ENCODE measurements at places on chromosomes 7 and 10.
A peak's percentile ranks its signal among the peaks of the same experiment; 100 is the strongest.

GRCh38 chr7:143518521-143518920, 40.8 kb downstream of the TAS2R41 start:
- no peak for DNase-seq

DNA sequence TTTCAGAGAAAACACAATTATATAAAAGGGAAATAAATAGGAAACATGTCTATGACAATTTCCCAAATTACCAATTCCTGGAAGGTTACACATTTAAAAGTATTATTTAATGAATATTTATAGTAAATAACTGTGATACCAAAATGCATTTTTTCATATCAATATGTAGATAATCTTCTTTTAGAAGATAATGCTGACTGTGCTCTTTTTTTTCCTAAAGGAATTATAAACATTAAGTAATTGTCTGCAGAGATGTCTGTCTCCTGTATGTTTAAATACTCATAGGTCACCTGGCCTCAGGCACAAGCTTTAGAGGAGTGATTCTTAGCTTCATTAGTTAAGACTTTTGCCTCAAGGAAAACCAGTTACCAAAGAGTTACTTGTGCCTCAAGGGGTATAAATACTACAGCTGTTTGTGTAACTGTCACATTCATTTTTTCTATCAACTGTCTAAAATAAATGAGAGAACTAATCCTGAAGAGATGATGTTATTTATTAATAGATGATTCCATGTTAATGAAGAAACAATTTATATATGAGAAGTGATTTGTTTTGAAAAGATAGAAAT, 77.1 kb downstream of the DNAJC1 start:
- DNase-seq: no peak

DNA sequence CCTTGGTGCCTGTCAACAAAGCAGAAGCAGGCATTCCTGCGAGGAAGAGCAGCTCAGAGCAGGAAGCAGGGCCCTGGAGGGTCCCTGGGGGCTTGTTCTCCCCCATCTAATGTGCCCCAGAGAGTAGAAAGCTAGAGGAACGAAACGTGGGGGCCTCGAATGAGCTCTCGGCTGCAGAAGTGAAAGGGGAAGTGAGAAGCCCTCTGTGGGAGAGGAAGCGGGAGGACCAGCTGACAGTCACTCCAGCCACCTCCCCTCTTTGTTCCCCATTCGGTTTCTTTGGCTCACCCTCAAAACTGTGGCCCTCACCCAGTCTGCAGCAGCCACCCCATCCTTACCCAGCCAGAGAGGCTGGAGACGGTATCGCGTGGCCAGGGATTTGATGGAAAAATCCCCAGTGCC, 25.0 kb downstream of the C10orf105 start:
- DNase-seq: no peak

DNA sequence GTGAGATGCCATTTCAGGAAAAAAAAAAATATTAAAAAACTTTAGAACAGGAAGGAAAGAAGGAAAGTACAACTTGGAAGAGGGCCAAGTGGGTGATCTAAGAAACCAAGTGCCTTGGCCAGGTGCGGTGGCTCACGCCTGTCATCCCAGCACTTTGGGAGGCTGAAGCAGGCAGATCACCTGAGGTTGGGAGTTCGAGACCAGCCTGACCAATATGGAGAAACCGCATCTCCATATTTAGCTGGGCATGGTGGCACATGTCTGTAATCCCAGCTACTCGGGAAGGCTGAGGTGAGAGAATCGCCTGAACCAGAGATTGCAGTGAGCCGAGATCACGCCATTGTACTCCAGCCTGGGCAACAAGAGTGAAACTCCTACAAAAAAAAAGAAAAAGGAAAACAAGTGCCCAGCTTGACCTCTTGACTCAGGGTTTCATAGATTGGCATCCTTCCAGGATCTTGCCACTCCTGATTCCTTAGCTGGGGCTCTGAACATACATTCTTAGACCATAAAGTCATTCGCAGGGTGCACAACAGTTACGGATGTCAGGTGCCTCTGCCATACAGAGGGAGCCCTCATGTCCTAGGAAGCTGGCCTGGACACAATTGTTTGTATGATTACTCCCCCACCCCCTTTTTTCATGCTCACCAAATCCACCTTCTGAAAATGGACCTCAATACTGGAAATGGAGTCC, 2.1 kb upstream of the GUSB start:
- no peak for DNase-seq

GRCh38 chr7:34696415-34696814, 38.4 kb downstream of the NPSR1 start:
- no peak for DNase-seq

- no peak for DNase-seq
These were observed 919 bp downstream of the SLC29A4 start for GRCh38 chr7:5283421-5284303.

GRCh38 chr10:48802611-48803071, 118.0 kb downstream of the WDFY4 start:
- DNase-seq: no peak

GRCh38 chr10:25564351-25564750, 369.7 kb upstream of the MYO3A start:
- DNase-seq: no peak

GRCh38 chr10:12042409-12042796, 206 bp downstream of the UPF2 start:
- DNase-seq: peak; percentile 40

GRCh38 chr7:73446682-73447081, 13.1 kb downstream of the FZD9 start:
- no peak for DNase-seq

DNA sequence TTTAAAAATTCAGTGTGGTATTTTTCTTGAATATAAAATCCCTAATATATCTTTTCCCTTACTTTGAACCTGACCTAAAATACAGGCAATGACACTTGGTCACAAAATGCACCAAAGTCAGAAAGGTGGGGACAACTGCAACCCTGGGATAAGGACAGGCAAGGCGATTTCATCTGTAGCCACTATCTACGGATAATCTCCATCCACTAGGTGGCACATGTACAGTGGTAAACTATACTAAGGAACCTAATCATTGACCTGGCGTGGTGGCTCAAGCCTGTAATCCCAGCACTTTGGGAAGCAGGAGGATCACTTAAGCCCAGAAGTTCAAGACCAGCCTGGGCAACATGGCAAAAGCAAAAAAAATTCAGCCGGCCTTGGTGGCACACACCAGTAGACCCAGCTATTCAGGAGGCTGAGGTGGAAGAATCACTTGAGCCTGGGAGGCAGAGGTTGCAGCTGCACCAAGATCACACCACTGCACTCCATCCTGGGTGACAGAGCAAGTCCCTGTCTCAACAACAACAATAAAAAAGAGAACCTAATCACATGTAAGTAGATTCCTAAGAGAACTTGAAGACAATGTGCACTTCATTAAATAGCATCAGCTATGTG, 98.9 kb downstream of the KMT2C start:
- no peak for DNase-seq

- DNase-seq: no peak
These were observed 104.0 kb downstream of the DIP2C start for GRCh38 chr10:585502-585901.

DNA sequence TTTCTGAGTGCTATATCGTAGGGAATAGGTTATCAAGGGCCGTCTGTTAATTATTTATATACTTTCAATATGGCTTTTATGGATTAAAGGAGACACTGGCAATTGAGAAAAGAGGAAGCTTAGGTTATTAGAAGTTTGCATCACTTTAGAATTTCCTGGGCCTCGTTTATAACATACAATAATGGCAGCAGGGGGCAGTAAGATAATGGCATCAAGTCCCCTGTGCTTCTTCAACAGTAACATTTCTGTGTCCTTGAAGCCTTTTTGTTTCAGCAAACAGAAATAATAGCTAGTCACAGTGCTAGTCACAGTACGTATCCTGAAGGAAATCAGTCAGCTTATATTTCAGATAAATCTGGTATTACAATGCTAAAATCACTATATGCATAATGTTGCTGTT, 41.9 kb downstream of the SPAM1 start:
- DNase-seq: no peak

GRCh38 chr7:3259711-3260400, 41.2 kb upstream of the SDK1 start:
- no peak for DNase-seq

DNA sequence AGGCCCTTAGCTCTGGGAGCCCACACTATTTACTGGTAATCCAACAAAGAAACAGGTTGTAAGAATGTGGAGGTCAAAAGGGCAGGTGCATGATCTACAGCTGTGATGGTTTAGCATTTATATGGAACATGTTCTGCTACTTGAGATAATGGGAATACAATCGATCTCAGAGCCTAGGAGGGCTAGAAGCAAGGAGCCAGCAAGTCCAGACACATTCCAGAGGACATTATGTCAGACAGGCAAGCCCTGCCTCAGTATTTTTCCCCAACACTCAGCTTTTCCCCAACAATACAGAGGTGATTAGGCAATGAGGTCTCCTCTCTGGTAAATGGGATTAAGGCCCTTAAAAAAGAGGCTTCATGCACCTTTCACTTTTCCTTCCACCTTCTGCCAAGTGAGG, 21.4 kb upstream of the GNAT3 start:
- DNase-seq: no peak

DNA sequence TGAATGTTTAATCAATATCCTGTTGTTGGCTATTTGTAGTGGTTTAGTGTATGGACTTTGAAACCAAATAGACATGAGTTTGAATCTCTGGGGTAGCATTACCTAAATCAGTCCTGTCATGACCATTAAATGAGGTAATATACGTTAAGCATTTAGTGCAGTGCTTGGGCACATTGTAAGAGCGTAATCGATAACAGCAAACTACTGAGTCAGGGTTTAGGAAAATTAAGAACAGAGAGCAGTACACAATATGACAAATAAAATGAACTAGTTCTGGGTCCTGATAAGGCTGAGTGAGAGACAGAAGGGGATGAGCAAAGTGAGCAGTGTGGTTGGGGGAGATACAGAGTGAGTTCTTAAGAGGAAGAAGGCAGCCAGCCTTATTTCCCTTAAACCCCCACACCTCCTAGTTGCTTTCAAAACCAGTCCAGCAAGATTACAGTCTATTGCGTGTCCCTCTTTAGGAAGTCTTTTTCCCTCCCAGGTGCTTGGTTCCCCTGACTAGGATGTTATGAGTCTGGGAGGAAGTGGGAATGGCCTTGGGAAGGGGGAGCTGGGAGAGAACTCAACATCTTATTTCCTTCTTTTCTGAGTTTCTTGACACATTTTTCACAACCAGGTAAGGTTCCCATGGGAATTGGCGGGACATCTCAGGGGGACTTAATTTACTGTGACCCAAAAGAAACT, 171.0 kb downstream of the SND1 start:
- DNase-seq: no peak

DNA sequence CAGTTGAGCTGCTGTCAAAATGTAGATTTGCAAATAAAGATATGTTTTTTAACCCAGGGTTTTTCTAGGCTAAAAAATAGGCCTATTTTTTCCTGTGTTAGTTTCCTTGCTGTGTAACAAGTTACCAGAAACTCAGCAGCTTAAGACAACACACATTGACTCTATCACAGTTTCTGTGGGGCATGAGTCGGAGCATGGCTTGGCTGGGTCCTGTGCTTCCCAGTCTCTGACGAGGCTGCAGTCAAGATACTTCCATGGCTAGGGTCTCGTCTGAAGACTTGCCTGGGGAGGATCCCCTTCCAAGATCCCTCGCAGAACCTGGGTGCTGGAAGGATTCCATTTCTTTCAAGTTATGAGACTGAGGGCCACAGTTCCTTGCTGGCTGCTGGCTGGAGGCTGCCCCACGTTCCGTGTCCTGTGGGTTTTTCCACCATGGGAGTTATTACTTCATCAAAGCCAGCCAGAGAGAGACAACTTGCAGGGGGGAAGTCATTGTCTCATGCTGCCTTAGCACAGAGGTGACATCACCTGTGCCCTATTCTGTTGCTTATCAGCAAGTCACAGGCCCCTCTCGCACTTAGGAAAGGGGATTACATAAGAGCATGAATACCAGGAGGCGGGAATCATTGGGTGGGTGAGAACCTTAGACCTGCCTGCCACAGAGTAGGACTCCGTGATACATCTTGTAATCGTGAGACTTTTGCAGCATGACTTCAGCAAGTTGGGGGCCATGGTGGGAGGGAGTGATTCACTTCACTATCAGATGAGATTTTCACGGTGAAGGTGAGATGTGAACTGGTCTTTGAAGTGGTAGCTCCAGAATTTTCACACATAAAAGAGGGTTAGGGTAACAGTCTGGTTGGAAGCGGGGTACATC, 77.9 kb downstream of the CCNY start:
- no peak for DNase-seq

DNA sequence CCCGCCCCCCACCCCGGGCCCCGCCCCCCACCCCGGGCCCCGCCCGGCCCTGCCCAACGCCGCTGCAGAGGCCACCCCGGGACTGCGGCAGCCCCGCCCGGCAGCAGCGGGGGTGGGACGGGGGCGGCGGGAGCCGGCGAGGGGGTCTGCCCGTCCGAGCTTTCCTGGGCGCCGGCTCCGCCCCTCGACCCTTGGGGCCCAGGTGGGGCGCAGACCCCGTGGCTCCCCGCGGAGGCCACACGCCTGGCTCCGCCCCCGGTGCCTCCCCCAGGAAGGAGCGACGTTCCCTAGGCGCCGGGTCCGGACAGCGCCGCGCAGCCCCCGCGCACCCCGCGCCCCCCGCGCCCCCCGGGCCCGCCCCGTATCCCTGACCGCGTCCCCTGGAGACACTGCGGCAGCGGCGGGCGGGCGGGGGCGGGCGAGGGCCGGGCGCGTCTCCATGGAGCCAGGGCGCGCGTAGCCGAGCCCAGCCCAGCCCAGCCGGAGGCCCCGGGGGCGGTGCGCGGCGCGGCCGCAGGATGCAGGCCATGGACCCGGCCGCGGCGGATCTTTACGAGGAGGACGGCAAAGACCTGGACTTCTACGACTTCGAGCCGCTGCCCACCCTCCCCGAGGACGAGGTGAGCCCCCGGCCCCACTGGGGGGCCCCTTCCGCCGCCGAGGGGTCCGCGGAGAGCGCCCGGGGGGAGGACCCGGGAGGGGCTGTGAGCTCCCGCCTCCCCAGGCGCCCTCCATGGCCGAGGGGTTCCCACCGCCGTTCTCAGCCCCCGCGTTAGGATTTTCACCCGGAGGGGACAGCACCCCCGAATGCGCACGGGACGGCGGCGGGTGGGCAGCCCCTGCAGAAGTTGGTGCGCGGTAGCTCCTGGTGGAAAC, at the start of gene KNDC1:
KNDC1 (plus strand) TSS at position 270 of the 876 bp plus-strand sequence; CDS start at position 519, 249 bp downstream.
- no peak for DNase-seq

DNA sequence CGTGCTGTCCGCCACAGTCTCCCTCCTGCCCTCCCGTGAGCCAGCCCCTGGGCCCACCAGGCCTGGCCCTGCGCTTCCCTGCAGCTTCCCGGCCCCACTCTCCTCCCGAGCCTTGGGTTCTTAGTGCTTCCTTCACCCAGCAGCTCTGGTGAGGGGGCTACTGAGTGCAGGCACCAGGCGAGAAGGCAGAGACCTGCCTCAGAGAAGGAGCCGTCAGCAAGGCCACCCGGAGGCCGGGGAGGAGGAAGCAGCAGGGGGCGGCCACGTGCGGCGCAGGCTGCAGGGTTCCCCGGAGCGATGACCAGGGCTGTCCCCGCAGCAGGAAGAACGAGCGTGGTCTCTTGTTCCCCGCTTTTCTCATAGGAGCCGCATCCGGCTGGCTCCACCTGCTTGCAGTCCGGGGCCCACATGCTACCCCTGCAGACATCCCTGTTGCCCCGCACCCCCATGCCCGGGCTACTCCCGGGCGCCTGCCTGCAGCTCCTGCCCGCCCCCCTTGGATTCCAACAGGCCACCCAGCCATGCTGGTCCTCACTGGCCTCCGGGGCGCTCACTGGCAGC, 20.5 kb downstream of the YKT6 start:
- no peak for DNase-seq

All from activated CD4-positive, CD25-positive, alpha-beta regulatory T cell (primary cell).